NCI-H524 (cell line): ENCODE measurements at places on chromosomes 1 and 21.
A peak's percentile ranks its signal among the peaks of the same experiment; 100 is the strongest.

- no peak for DNase-seq
These were observed 6.7 kb downstream of the CELSR2 start for GRCh38 chr1:109256085-109256484.

DNA sequence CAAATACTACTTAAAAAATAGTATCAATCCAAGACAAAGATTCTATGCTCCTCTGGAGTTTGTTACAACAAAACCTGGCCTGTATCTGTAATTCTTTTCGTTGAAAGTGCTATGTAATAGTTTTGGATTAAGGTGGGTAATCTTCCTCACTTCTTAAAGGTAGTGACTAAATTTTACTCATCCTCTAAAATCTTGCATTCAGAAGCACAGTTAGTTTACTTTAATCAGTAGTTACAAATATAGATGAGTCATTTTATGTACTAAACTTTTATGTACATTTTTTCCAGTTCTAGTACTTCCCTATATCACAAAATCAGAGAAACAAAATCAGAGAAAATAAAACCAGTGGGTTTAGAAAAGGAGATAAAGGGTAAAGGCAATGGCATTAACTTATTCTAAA is 51.3 kb downstream of the ZNHIT6 start:
- no peak for DNase-seq

GRCh38 chr1:157073944-157074685 is 25.5 kb downstream of the ETV3L start:
- peak; percentile 72 for DNase-seq

- no peak for DNase-seq
These were observed 66.0 kb downstream of the GNG12 start for GRCh38 chr1:67767103-67767782.

- DNase-seq: no peak
These were observed 5.0 kb upstream of the IGFN1 start for GRCh38 chr1:201185527-201186128.

- no peak for DNase-seq
These were observed 142.7 kb upstream of the UBE2U start for GRCh38 chr1:64060611-64061302.

DNA sequence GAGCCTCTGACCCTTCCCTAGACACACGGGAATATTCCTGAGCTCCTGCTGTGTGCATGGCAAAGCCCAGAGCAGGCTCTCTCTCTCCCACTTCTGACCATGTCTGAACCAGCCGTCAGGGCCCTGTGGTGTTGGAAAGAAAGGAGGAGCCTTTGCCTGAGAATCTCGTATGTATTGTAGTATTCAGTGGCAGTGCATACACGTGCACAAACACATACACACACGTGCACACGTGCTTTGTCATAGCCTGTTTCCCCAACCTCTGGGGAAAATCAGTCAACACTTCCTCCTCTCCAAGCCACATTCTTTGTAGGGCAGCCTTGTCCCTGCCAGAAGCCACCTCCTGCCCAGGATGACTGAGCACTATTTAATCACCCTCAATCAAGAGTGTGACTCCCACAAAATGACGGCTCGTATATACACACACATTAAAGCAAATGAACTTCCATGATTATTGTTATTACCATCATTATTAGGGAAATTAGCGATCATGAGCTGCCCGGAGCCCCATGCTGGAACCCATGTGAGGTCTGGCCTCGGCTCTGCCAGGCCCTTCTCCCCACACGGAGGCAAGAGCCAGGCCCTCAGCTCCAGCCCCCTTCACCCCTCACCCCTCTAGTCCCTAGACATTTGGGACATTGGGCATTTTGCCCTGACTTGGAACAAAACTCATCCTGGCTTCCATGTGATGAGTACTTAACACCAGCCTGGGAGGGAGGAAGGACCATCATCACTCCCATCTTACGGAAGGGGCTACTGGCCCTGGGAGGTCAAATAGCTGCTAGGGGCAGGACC is 331.9 kb downstream of the NPHP4 start:
- DNase-seq: no peak

DNA sequence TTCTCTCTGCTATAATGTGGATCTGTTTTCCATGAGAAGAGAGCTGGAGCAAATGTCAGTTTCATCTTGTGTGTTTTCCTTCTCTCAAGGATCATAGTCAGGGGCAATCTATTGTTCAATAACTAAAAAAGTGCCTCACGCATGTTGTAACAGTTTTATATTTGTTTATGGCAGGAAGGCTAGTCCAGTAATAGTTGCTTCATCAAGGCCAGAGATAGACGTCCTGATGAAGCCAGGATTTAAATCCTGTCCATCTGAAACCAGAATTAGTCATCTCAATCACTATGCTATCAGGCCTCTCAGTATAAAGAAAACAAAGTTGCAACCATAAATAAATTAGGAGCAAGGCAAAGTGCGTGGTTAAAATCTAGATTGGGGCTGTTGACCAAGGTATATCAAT is 30.2 kb upstream of the DUSP10 start:
- no peak for DNase-seq

DNA sequence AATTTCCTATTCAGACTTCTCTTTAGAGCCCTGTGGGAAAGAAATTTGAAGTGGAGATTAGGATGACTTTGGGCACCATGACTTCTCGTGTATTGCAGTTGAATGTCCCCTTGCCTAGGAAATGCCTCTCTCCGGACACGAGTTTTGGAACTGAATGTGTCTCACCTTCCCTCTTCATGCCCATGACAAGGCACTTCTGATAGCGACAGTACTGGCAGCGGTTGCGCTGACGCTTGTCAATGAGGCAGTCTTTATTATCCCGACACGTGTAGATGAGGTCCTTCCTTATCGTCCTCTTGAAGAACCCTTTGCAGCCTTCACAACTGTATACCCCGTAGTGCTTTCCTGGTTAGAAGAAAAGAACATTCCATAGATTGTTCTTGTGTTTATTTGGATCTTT is 28.1 kb downstream of the RXRG start:
- no peak for DNase-seq

GRCh38 chr1:109559995-109560394 is 11.6 kb downstream of the GNAI3 start:
- no peak for DNase-seq
